ENCODE measurements at places on chromosomes 11 and 22. TPM values are rescaled to one million over a fixed set of nuclear protein-coding genes. Genes with fewer than 3 reads are reported as not detected.

The VPREB1 gene
- total RNA-seq, result not detected

GRCh38 chr11:100684101-100685065 lies 2.7 kb upstream of the ARHGAP42 start:
- no peak for DNase-seq

- DNase-seq, result no peak
Measured at GRCh38 chr11:24697522-24698111, 200.8 kb downstream of the LUZP2 start.

GRCh38 chr22:50504369-50505211 lies 2.9 kb downstream of the LMF2 start:
- no peak for DNase-seq

The KLHL22 gene
- total RNA-seq, result 35.5 TPM

DNA sequence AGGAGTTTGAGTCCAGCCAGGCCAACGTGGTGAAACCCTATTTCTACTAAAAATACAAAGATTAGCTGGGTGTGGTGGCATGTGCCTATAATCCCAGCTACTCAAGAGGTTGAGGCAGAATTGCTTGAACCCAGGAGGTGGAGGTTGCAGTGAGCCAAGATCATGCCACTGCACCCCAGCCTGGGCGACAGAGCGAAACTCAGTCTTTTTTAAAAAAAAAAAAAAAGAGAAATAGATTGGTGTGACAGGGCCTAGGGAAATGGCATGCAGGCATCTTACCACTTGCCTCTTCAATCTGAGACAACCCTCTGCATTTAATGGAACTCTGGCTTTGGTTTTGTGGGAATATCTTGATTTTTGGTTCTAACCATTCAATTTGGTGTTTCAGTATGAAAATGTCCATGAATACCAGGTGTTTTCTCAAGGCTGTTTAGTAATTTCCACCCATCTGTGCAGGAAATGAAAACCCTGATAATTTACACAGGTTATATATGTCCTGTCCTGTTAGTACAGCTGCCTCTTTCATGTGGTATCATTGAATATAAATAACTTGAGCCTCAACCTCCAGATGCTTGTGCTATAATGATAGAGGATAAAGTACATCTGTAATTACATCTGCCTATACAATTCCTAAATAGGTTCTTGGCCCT lies 8.4 kb downstream of the XBP1 start:
- DNase-seq, result no peak

DNA sequence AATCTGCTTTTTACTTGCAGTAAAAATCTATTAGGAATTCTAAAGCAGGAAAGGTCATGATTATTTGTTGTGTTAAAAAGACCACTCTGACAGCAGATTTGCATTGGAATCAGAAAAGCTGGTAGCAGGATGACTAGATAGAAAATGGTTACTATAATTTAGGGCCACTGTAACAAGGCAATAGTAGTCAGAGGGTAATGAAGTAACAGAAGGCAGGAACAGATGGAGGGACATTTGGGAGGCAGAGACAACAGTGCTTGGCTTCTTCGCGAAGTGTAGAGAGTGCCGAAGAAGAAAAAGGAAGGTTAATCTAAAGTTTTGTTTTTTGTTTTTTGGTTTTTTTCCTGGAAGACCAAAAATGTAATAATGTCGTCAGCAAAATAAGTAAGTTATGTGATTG lies 129.8 kb upstream of the SLC5A12 start:
- no peak for DNase-seq

The RFPL3 gene
- not detected for total RNA-seq

The TPBGL gene
- 0.33 TPM for total RNA-seq

- no peak for DNase-seq
Measured at GRCh38 chr22:24434471-24435322, 7.3 kb downstream of the ADORA2A start.

DNA sequence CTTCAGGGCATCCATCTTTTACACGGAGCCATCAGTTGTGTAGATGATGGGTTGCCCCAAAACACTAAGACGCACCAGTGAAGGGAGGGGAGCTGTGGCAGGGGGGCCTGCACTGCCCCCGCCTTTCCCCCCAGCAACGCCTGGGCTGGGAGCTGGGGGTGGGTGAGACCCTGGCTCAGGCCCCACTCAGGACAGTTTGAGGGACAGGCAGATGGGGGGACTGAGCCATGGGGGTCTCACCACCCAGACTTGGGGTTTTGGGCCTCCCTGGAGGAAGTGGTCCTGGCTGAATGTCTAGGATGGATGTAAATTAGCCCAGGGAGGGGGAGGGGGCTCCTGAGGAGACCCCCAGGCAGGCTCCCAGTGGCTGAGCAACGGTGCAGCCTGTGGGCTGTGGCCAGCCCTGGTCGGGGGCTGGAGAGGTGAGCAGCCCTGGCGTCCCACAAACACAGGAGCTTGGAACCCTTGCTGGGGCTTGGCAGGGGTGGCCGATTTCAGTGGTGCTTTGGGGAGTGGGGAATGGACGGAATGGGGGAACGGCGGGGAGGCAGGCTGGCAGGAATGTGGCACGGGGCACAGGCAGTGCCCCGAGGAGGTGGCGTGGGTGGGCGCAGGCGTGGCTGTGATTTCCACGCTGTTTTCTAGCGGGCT lies 6.1 kb downstream of the PARVB start:
- DNase-seq, result no peak

The ISX gene
- not detected for total RNA-seq
